ENCODE measurements at places on chromosomes 4 and X.

GRCh38 chr4:6207602-6208001, 7.3 kb upstream of the JAKMIP1 start:
- no peak for DNase-seq

DNA sequence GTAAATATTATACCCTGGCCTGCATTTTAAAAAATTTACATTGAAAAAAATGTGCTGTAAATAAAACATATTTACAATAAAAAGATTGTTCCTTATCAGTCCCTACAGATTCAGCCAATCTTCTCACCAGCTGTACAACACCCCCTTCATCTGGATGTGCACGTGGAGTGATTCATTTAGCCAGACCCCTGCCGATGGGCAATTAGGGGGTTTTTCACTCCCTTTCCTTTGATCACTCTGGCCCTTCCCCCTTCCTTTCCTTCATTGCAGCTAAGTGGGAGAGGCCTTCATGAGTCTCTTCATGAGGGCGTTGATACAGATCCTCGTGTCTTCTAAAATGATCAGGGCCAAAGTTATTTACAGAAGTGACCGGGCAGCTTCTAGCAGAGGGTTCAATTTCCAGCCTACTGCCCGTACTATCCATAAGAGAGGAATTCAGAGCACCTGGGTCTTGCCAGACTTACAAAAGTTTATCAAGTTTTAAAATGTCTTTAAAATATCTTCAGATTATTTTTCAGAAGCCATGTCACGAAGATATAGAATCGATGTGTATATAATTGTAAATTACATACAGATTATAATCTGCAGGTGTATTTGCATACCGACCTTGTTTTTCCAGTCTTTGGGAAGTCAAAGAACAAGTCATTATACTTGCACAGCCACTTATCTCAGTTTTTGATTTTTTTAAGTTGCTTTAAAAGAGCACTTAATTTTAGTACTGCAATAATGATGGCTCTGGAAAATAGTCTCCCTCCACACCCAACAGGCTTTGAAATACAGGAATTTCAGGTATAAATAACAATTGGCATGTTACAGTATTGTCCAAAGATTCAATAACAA, 21.4 kb upstream of the RASL11B start:
- no peak for DNase-seq

DNA sequence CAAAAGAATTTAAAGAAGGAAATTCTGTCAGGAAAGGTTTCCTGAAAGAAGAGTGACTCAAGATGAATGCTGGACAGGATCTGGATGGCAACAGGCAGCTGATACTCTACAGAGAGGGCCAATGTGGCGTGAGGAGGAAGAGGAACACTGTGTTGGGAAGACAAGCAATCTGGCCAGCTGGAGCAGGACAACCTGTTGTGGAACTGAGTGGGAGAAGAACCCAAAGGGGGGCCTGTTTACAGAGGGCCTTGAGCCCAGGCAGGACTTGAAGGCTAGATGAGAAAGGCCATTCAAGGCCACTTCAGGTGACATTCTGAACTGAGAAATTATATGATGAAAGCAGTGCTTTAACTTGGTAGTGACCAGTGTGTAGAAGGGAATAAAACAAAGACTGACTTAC, 8.5 kb downstream of the OTUD4 start:
- DNase-seq: no peak

DNA sequence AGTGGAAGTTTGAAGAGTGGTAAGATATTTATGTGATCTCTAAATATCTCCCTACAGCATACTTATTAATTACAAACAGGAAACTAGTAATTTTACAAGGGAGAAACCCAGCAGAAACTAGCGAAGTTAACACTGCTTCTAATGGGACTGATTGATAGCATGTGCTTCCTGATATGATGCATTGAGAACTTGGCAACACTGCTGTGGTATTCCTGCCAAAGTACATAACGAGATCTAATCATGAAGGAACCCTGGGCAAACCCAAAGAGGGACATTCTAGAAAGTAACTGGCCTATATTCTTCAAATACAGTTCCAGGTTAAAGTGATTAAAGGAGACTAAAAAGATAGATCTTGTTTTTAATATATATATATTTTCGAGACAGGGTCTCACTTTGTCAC, 4.6 kb upstream of the GPR34 start:
- DNase-seq: no peak

DNA sequence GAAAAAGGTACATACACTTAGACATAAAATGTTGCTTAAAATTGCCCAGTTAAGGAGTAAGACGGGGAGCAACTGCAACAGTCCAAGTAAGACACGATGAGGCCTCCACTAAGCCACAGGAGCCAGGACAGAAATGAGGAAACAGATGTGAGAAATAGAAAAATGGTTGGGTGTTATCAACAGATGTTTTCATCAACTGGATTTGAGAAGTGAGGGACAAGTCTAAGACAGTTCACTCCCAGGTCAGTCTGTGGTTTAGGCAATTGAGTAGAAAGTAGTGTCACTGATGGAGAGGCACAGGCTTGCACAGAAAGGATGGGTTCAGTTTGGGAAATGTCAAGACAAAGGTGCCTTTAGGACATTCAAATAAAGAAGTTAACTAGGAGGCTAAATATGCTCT, 23.5 kb upstream of the PHF8 start:
- DNase-seq: no peak

GRCh38 chr4:10074767-10075105, 41.9 kb downstream of the WDR1 start:
- no peak for DNase-seq

GRCh38 chrX:48086082-48086481, 14.6 kb upstream of the ZNF630 start:
- DNase-seq: no peak
